ENCODE measurements at places on chromosomes 2 and 18.

GRCh38 chr2:84766791-84767190, 114.1 kb downstream of the TRABD2A start:
- DNase-seq = no peak

DNA sequence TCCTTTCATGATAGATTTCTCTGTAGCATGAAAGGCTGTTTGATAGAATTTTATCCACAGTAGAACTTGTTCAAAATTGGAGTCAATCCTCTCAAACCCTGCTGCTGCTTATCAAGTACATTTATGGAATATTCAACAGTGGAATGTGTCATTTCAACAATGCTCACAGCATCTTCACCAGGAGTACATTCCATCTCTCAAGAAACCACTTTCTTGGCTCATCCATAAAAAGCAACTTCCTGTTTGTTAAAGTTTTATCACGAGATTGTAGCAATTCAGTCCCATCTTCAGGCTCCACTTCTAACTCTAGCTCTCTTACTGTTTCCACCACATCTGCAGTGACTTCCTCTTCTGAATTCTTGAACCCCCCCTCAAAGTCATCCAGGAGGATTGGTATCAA, 29.4 kb downstream of the PDCL3 start:
- DNase-seq = no peak

DNA sequence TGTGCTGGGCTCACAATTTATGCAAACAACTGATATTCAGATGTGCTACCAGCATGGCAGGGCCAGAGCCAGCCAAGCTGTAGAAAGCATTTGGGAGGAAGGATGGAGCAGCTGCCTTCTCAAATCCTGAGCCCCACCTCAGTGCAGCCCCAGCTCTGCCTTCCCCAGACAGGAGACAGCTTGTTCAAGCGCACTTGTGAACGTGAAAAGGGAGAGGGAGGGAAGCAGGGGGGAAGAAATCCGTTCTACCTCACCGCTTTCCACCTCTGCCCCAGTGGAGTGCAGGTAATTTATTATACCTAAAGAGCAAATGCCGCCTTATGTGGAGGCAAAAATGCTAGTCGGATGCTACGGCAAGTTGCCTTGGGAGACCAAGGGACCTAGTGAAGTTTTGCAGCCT, 66.0 kb upstream of the SLC14A2 start:
- no peak for DNase-seq

DNA sequence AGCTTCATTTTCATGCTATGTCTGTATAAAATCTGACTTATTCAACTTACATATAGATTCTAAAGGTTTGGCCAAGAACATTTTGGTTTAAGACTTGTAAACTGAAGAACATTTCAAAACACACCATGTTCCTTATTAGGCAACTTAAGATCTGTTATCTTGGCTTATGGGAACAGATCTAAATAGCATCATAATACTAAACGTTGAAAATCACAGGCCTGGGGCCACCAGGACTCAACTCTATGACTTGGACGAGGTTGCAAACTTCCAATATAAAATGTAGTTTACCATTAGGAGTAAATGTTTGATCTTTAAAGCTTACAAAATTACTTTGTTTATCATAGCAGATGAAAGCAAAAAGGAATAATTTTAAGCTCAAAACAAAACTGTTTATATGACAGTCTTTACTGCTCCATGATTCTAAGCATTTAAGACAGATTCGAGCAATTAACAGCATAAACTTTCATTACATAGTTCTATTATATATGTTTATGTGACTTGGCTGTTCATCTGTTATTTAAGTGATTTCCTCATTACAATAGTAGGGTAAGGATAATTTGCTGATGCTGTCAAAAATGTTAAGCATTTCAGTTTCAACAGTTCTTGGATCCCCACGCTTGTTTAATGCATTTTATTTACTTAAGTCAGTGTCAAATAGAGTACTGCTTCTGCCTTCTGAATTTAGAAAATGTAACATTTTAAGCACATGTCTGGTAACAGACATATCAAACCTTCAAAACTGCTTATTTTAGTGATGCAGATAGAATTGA, 8.3 kb downstream of the TCF4 start:
- no peak for DNase-seq

- DNase-seq = no peak
These were observed at the start of gene C2orf92 for GRCh38 chr2:97669448-97669847. Gene C2orf92, plus strand, starts transcription at chr2:97669713. Its CDS starts 76 bp downstream, at chr2:97669789.

GRCh38 chr18:6885992-6886796, 156.7 kb downstream of the ARHGAP28 start:
- peak; percentile 94 for DNase-seq

- DNase-seq = no peak
These were observed 51.9 kb downstream of the ASAP2 start for GRCh38 chr2:9258501-9258900.

DNA sequence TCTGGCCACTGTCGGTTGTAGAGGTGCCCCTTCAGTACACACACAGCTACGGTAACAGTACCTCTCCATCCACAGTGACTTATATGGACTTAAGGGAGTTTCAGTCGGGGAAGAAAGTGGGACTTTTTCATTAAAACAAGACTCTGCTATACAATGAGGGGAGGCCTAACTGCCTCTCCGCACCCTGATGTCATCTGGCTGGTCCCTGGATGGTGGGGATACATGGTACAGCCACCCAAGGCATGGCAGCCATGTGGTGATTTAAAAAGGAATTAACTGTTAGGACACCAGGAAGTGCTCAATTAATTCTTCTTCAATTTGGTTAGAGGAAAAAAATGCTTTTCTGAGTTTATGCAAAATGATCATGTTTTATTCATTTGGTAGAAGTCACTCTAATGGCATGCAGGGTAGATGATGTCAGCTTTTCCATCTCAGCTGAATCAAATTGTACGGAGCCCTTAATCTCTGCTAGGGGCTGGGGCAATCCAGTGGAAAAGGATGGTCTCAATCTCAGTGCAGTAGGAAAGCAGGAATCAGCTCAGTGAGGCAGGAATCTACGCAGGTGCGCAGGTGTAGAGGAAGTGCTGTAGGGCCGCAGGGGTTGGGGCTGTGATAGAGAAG, 243.9 kb downstream of the PRKCE start:
- no peak for DNase-seq

GRCh38 chr18:45658756-45659155, 43.5 kb downstream of the SLC14A2 start:
- no peak for DNase-seq

GRCh38 chr18:75643083-75643482, 215.6 kb upstream of the SMIM21 start:
- DNase-seq = no peak

DNA sequence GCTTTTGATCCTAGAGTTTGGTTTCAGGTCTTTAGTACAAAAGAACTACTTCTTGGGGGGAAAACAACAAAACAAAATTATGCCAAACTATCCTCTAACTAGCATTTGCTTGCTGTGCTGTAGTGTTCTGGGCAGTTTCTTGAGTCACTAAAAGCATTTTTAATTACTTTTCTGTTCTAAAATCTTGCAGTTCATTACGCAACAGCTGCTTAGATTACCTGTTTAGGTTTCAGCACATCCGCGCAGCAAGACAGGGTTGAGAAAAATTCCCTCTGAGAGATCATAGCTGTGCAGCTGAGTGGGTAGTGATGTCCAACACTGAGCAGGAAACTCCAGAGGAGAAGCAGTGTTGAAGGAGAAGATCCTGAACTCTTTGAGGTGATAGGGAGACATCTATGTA, 9.0 kb downstream of the DAW1 start:
- DNase-seq = no peak

- no peak for DNase-seq
These were observed 49.0 kb downstream of the PRKCE start for GRCh38 chr2:45700407-45701013.
